ENCODE measurements at places on chromosomes 12 and 14. TPM values are rescaled to one million over a fixed set of nuclear protein-coding genes. Genes with fewer than 3 reads are reported as not detected.

LPAR5 gene
- 0.85 TPM for total RNA-seq

C12orf56 gene
- total RNA-seq, result not detected

IFT81 gene
- 17.6 TPM for total RNA-seq

THAP2 gene
- 5.7 TPM for total RNA-seq

SIX1 gene
- total RNA-seq, result 4.8 TPM

TDRD9 gene
- 0.04 TPM for total RNA-seq

SLC6A12 gene
- total RNA-seq, result 0.51 TPM

CCNK gene
- total RNA-seq, result 52.3 TPM

TAS2R9 gene
- not detected for total RNA-seq

Measured in A549 treated with ZK216348 at 1 μM for 4 hours (cell line).